ENCODE measurements at places on chromosomes 2 and 18. TPM values are rescaled to one million over a fixed set of nuclear protein-coding genes. Genes with fewer than 3 reads are reported as not detected.

Gene CLEC4F
- total RNA-seq: not detected

Gene CAPN13
- 2.4 TPM for total RNA-seq

Gene LOXHD1
- 0.35 TPM for total RNA-seq

Gene GALNT13
- total RNA-seq: 8.8 TPM

Gene MBD2
- total RNA-seq: 37.4 TPM

Gene SERPINB2
- total RNA-seq: not detected

DNA sequence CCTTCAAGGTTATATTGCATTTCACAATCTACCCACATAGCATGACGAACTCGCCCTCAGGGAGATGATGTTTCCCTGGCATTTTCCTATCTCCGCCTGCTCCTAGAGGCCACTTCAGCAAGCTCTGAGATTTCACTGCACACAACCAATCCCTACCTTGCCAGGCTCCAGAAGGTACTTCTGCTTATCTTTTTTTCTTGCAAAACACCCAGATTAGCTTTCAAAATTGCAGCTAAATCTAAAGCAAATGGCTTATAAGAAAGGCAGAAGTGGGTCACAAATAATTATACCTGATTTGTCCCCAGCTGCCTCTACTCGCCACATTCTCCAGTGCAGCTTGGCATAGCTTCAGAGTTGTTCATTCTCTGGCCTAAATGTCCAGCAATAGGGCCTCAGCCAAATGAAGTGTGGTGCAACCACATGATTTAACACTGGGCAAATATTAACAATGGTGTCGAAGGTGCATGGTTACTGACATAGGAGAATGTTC lies 32.4 kb upstream of the MRPL19 start:
- DNase-seq: no peak

DNA sequence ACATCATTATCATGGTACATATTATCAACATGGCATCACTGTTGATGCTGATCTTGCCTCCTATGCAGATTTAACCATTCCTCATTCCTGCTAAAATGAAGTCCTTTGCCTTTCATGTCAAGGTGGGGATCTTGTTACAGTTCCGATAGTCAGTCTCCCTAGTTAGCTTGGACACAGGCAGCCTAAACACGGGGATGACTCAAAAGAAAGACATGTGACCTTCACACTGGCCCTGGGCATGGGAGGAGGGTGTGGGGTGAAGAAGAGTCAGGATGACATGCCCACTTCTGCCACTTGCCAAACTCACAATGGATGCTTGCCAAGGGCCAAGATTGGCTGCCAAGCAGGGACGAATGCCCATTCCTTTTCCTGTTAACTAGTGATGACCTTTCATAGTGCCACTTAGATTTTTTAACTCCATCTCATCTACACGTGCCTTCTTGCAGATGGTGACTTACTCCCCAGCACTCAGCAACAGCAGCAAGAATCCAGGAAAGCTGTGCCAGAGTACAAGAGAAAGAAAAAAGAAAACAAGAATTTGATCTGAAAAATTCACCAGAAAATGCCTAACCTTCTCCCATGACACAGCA lies 13.9 kb upstream of the SLC1A4 start:
- DNase-seq: no peak

Gene CTLA4
- not detected for total RNA-seq

DNA sequence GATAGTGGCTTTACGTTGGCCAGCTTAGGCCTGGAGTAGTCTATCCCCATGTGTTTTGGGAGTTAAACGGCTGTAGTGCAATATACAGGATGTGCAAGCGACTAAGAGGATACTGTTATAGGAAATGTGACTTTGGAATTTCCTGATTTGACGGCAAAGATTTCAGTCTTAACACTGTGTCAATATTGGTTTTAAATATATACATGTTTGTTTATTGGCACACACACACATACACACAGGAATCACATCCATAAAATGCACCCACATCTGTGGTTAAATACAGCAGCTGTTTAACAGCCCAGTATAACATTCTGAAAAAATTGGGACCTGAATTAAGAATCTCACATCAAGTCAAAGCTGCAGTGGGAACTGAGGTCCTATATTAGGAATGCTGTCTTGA lies 347.1 kb downstream of the TXNL1 start:
- no peak for DNase-seq
